ENCODE measurements at places on chromosomes 11 and 22. TPM values are rescaled to one million over a fixed set of nuclear protein-coding genes. Genes with fewer than 3 reads are reported as not detected.

The TRPT1 gene
- 18.2 TPM for total RNA-seq

DNA sequence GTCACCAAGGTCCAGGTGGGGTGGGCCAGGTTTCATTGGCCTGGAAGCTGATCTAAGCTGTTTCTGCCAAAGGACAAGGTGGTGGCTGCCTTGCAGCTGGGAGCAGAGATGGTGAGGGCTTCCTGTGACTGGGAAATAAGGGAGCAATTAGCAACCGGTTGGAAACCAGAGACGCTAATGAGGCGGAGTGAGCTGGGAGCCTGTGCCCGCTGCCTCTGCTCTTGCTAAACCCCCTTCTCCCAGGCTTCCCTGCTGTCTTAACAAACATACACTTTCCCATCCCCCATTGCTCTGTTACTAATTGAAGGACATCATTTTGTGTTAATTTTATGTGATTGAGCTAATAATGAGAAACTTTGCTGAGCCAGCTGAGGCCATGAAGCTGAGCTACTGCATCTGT lies 121.8 kb downstream of the INSC start:
- no peak for DNase-seq

The UPK2 gene
- 0.25 TPM for total RNA-seq

The MRPL48 gene
- 49.2 TPM for total RNA-seq

GRCh38 chr11:9130297-9130696 lies 38.9 kb upstream of the SCUBE2 start:
- DNase-seq: no peak

GRCh38 chr11:109735128-109735527 lies 313.1 kb downstream of the C11orf87 start:
- DNase-seq: no peak

The TEAD1 gene
- 1.2 TPM for total RNA-seq
